Non-pigmented ciliary epithelial cell (primary cell): ENCODE measurements at places on chromosomes 7 and 10.

DNA sequence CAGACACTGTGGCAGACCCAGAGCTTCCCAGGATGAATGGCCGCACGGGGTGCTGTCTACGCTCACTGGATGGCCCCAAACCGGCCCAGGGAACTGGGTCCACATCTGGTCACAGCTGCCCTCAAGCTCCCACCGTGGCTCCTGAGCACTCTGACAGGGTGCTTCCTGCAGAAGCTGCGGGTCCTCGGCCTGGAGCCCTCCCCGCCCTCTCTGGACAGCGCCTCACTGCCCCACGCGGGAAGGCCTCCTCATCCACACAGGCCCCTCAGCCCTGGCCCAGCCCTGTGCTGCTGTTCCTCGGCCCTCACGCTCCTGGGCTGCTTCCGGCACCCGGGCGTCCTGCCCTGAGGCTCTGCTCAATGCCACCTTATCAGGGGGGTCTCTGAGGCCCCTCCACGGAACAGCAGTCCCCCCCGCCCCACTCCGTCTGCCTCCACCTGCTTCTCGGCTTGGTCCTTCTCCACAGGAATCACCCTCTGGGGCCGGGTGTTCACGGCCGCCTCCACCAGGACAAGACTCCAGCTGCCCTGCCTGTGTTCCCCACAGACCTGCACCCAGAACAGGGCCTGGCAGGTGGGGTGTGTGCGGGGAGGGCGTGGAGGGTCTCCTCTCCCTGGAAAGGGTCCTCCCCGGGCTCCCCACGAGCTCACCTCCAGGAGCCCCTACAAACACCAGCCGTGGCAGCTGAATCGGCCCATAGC, 75.4 kb upstream of the PDGFA start:
- no peak for DNase-seq

DNA sequence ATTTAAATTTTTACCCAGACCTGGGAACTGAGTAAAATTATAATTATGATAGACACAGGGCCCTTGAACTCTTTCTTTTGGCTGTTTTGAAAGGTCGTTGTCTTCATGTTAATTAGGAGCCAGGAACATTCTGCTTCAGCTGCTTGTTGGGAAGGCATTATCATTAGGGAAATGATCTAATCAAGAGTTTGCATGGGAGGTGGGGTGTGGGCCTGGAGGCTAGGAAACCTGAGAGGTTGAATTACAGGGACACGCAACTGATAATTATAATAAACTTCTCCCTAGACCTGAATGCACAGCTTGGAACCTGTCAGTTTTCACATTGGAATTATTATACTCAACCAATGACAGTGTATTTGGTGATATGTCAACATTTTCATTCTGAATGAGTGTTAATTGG, 237.7 kb downstream of the CACNB2 start:
- DNase-seq: no peak

GRCh38 chr10:99870123-99870730, 87.8 kb downstream of the ABCC2 start:
- DNase-seq: no peak

- peak; percentile 17 for DNase-seq
Measured at GRCh38 chr7:30893357-30893756, 18.3 kb upstream of the AQP1 start.

DNA sequence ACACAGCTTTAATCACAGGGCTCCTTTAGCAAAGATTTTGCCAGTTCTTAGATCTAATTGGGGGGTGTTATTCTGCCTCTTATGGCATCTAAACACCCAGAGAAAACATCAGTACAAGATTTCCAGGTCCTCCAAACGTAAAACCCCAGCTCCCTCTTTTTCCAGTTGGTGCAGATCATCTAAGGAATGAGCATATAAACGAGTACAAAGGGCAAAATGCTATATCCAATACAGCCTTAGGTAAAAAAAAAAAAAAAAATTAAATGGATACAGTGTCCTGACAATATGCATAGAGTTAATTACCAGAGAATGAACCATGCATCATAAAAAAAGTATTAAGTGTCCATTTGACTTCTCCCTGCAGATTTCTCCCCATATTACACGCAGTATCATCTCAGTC, 50.3 kb downstream of the CCDC6 start:
- DNase-seq: no peak

DNA sequence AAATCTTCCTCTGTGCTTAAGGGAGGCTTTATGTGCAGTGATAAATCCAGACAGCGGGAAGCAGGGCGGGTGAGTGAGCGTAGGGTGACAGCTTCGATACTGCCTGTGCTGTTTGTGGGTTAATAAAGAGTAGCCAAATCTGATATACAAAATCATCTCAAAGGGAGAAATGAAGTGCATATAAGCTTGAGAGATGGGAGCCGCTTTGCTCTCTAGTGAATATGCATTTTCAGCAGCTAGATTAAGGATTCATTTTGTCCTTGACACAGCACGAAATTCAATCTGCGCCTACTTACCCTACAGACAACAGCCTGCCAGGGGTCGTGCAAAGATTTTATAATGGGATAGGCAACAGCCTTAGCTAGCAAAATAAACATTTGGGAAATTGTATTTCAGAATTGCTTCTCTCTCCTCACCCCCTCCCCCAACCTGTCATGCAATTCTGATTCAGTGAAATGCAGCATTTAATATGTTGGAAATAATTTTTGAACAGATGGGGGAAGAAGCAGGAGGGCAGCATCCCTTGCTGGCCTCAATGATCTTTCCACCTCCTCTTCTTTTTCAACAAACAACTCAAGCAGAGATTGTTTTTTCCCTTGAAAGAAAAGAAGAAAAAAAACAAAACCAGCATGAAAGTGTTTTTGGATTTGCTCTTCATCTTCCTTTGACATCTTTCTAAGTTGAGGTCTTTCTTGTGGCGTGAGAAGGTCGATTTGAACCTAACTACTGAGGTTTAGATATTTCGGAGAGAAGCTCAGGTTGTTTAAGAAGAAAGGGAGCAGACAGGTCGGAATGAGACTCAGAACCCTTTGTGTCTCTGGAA, 117.9 kb downstream of the AOAH start:
- DNase-seq: no peak

DNA sequence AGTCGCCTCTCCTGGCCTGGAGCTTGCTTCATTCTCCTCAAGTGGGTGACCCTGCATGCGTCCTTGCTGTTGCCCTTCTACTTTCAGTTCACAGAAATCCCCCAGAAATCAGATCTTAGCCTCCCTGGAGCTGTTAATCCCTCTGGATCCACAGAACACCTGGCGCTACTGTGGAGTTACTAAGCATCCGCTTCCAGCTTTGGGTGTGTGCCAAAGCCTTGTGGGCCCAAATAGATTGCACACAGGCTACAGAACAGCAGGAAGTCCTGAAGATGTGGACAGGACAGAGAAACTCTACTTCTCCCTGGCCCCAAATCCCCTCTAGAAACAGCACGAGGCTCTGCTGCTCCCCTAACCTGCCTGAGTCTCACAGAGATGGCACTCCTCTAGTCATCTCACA, 36.6 kb upstream of the PDLIM1 start:
- DNase-seq: no peak
